ENCODE measurements at places on chromosomes 11 and 22.

DNA sequence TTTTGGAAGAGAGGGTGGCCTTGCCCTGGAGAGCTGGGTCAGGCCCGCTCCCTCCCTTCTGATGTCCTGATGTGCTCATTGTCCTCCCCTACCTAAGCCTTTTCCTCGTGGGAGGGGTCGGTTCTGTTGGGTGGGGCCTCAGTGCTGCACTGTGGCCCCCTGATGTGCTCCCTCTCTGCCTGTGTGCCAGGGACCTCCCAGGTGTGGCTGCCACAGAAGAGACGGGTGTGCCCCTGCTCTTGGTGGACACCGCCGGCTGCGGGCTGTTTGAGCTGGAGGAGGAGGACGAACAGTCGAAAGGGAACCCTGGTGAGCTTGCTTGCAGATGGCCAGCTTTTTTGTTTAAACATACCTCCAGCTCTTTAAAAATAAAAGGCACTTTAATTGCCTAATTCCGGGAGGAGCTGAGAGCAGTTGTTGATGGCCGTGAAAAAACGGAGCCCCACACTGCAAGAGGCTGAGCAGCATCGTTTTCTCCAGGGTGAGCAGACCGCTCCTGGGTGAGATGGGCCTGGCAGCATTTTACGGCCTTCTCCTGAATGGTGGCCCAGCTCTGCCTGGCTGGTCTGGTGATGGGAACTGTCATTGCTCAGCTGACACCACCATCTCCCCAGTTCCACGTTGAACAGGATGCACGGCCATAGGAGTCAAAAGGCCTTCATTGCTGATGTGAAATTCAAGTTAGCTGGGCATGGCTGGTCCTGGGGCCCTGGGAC is 30.1 kb downstream of the IGHMBP2 start:
- DNase-seq, result no peak

DNA sequence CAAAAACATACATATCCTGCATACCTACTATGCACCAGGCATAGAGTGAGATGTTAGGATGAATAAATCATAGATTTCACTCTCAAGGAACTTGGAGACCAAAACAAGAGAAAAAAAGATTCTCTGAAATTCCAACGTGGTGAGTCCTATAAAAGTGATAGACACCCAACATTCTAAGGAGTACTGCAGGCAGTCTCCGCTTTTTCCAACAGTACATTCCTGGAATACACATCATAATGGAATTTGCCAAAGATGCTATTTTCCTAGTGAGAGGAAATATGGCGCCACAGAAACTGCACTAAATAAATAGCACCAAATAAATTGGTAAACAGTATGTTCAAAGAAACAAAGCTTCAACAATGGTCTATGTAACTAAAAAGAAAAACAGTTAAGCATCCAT is 6.0 kb downstream of the TMEM123 start:
- no peak for DNase-seq

- no peak for DNase-seq
Observed at GRCh38 chr22:32005453-32005852, 37.6 kb upstream of the SLC5A1 start.

DNA sequence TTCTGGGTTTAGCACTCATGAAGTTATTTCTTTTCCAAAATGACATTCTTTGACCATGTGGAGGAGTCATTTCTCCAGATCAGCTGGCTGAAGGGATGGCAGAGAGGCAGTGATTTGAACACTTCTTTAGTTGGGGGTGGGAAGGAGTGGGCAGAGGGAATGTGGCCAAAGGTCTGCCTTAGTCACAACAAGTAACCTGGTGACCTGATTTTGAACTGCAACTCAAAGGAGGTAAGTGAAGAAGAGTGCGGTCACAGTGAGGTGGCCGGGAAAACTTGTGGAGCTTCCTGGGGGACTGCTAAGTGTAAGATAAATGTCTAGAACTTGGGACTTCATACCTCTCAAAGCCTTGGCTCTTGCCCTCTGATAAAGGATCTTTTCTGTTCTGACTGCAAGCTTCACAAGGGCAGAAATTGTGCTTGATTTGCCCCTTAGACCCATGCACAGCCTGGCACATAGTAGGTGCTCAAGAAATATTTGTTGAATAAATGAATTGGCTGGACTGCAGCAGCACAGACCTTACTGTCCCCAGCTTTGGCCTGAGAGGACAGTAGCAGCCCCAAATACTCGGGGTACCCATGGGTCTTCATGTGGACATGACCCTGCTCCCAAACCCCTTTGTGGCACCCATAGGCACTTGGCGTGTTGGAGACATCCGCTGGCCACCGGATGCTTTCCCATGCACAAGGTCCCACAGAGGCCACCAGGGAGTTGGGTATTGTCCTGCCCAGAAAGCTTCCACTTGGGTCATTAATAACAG is 99.0 kb upstream of the ALX4 start:
- no peak for DNase-seq

DNA sequence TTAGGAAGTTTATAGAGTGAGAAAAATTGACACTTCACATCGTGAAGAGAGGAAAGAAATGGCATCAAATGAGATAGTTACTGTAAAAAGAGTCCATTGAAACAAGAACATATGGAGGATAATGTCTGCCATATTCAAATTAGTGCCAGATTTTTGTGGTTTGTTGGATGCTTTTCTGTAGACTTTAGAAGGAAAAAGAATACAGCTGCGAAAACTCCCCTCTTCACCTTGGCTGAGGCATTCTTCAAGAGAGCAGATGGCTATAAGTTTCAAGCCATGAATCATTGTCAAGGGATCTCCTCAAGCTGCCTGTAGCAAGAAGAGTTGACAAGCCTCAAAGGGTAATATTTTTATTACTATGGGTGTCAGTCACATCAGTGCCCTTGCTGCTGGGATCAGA is 507.4 kb upstream of the RAG2 start:
- no peak for DNase-seq

DNA sequence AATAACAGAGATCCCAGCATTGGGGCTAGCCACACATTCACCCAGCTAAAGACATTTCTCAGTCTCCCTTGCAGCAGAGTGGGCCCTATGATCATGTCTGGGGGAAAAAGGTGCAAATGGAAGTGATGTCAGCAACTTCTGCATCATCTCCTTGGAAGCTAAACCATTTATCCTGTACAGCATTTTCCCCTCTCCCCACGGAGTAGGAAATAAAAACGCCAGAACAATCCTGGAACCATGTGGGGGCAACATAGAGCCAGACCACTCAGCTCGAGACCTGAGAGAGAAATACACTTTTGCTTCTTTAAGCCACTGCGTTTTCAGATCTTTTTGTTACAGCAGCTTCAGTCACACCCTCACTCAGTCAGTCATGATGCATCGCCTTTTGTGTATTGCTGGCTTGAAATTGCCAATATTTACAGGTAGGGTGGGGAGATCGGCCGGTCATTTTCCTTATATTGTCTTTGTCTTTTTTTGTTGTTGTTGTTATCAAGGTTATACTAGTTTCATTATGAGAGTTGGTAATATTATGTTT is 9.1 kb upstream of the RAC2 start:
- no peak for DNase-seq

GRCh38 chr11:112499153-112499880 is 238.7 kb upstream of the PLET1 start:
- DNase-seq, result no peak

DNA sequence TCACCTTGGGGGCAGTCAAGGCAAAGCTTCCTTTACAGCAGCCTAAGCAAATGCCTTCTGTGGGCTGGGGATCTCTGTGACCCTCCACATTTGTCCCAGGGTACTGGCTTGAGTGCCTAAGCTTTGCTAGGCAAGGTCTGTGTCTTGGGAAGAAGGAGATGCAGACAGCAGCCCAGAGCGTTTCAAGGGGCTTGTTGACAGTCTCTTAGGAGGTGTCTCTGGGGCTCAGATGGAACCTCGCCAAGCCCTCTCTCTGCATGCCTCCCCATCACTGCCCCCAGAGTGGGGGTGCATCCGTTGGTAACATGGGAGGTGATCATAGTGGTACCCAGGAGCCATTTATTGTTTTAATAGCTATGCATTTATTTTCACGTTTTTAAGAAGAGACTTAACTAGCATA is 29.1 kb upstream of the TMPRSS4 start:
- no peak for DNase-seq

GRCh38 chr22:43213962-43214361 is 27.0 kb upstream of the TTLL12 start:
- no peak for DNase-seq

DNA sequence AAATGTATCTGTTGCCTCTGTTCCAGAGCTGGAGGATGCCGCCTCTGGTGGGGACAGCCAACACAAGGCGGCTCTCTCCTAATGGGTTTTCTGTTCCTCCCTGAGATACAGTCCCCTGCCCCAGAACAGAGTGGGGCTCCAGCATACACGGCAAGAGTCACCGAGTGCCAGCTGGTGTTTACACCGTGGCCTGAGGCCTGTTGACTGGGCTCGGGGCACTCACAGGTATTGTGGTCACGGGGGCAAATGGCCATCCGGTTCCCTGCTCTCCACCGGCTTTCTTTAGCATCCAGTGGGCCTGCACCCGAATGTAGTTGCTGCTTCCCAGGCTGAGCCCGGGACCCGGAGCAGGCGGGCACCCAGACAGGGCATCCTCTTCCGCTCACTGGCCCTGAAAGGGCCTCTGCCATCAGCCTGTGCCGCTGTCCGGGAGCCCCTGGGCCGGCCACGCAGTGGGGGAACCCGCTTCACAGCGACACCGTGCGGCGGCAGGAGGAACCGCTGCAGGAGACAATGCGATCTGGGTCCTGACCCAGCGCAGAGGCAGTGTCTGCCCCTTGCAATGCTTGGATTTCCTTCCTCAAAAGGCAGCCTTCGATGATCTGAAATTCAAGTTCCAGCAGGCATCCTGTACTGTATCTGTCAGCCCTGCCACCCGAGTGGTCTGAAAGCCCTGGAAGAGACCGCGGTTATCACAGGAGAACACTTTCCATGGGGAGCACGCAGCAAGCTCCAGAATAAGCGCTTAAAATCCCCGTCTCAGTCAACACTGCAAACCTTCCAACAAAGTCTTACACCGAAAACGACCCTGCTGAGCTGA is 859 bp upstream of the KRTAP5-5 start:
- DNase-seq, result no peak

GRCh38 chr22:36022162-36022561 is 6.5 kb downstream of the RBFOX2 start:
- no peak for DNase-seq

DNA sequence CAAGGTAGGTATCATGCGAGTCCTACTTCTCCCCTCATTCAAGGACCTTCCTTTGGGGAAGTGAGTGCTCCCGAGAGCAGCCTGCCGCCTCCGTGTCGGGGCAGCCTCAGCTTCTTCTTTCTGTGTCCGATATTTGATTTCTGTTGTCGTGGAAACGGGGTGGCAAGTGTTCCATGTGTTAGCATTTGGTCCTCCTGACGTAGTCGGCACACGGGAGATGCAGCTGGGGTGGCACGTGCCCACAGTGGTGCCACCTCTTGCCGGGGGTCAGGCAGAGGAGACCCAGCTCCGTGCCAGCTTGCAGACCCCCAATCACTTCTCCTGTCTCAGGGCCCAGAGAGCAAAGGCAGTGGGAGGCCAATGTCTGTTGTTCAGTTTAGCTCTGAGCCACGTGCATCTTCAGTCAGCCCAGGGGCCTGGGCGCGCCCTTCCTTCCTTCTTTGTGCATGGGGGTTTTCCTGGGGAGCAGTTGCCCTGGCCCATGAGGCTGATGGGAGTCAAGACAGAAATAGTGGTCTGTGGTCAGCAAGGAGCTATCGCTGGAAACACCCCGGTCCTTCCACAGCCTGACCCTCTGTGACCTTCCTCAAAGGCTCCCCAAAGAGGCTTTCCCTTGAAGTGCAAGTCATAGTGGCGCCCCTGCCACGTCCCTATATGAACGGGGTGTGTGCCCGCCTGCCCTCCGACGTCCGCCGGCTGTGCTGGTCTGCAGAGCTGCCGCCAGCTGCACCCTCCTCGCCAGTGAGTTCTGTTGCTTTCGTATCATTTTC is 44.5 kb downstream of the PARVB start:
- DNase-seq, result no peak

GRCh38 chr22:40422558-40423309 is 52.3 kb downstream of the SGSM3 start:
- no peak for DNase-seq

DNA sequence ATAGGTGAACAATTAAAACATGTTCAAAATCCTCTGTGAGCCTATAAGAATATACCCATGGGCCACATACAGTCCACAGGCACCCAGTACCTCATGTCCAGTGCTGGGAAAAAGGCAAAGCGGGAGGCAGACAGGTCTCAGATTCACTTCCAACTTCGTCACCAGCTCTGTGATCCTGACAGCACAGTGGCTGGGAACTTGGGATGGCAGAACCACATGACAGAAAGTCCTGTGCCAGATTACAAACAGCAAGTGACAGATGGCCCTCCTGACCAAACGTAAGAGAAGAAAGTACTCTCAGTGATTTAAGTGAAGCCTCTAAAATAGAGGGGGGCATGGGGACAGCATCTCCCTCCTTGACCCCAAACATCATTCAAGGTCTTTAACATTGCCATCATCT is 5.8 kb downstream of the SLC1A2 start:
- no peak for DNase-seq

GRCh38 chr11:83007909-83008580 is 63.7 kb downstream of the RAB30 start:
- DNase-seq, result no peak
